Liver (tissue), 10 donors: ENCODE measurements at places on chromosomes 4 and X.

GRCh38 chr4:41140410-41140809, 73.9 kb downstream of the APBB2 start:
- DNase-seq, result no peak

DNA sequence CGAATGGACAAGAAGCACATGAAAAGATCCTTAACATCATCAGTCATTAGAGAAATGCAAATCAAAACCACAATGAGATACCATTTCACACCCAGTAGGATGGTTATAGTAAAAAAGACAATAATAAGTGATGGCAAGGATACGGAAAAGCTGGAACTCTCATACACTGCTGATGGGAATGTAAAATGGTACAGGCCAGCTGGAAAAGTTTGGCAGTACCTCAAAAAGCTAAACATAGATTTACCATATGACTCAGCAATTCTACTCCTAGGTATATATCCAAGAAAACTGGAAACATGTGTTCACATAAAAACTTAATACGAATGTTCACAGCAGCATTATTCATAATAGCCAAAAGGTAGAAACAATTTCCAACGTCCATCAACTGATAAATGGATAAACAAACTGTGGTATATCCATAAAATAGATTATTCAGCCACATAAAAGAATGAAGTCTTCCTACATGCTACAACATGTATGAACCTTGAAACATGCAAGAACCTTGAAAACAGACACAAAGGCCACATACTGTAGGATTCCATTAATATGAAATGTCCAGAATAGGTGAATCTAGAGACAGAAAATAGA, 11.9 kb downstream of the RPS6KA3 start:
- DNase-seq, result no peak

GRCh38 chrX:8748855-8749254, 16.9 kb upstream of the ANOS1 start:
- DNase-seq, result no peak

DNA sequence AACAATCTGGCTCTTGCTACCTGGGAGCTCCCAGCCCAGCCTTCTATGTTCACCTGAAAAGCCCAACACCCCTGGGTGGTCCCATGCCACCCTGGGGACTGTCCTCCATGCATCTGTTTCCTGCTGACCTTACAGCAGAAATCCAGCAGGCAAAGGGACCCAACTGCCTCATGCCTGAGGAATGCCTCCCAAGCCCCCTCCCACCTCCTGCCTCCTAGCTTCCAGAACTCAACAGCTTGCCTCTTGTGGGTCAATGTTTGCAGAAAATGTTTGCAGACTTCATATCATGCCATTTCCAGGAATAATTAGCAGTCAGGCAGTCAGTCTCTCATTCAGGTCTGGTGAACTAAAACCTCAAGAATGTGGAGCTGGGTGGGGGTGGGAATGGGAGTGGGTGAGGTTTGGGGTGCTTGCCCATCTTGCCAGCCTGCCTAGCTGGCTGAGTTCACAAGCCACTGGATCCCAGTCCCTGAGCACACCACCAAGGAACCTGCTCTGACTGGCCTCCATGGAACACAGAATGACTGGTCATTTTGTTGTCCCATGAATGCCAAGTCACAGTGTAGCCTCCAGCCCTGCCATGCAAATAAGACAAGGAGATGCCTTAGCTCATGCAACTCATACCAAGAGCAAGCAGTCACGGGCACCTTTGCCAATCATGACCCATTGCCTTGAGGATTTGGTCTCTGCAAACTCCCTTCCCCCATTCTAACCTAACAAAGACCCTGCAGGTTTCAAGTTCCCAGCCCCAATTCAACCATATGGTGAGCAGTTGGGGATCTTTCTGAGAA, 12.1 kb upstream of the PLAC1 start:
- DNase-seq, result no peak

GRCh38 chr4:61827907-61828391, 627.8 kb downstream of the ADGRL3 start:
- no peak for DNase-seq

- DNase-seq, result no peak
Observed at GRCh38 chr4:153725831-153726154, 34.0 kb downstream of the RNF175 start.

DNA sequence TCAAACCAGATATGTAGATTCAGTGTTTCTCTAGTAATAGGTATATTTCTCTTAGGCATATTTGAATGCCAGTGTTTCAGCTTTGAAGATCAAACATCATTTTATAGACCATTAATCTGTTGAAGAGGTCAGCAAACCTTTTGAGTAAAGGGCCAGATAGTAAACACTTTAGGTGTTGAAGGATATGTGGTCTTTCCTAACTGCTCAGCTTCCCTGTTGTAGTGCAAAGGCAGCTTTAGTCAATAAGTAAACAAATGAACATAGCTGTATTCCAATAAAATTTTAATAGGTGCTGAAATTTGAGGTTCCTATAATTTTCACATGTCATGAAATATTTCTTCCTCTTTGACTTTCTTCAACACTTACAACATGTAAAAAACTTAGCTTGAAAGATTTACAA, 201.6 kb downstream of the ADGRL3 start:
- no peak for DNase-seq

- DNase-seq, result no peak
Observed at GRCh38 chr4:94411296-94411695, 40.4 kb upstream of the PDLIM5 start.

DNA sequence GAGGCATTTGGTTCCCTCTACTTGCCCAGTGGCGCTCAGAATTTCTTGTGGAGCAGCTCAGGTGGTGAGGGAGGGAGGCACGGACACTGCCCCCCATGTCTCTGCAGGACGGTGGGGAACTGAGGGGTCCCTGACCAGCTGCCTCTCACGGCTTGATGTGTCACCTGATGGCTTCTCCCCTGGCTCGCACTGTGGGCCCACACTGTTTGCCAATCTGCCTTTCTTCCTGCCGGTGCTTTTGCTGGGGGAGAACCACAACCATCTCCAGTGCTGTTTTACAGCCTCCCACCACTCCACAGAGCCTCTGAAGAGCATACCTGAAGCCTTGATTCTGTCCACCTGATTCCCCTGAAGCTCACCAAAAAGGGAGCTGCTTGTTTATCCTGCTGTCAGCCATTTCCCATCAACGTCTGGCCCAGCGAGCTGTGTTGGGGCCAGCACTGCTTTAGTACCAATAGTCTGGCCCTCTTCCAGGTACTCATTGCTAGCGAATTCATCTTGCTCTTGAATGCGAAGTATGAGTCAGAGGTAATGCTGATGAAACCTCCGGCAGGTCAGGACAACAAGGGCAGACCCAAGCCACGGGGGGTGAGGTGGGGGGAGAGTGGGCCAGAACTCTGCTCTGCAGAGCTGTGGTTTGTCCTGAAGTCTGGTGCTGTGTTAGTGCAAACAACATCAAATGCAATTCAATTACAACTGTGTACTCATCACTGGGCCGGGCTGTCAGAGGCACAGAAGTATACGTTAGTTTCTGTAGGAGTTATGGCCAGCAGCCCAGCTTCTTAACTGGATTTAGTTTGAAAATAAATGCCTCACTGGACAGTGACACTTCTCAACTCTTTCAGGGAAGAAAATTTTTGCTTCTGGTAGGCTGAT, 208.3 kb upstream of the JADE1 start:
- DNase-seq, result peak; percentile 53

- no peak for DNase-seq
Observed at GRCh38 chr4:109009909-109010308, 247.1 kb upstream of the ETNPPL start.

- no peak for DNase-seq
Observed at GRCh38 chr4:8542776-8543525, 37.2 kb upstream of the GPR78 start.

DNA sequence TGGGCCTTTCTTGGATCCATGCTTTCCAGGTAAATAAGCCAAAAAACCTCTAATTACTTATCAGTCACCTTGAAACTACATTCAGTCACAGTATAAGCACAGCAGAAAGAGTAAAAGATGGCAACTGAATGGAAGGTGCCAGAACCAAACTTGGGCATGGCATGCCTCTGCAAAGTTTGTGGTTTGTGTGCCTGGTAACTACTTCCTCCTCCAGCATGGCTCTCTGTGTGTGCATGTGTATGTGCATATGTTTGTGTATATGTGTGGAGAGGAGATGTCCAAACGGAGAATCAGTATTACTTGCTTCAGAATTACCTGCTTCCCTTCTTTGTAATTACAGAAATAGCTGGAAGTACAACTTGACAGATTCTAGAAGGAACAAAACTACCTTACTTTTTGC, 67.5 kb downstream of the AGTR2 start:
- no peak for DNase-seq

- no peak for DNase-seq
Observed at GRCh38 chrX:9539605-9540387, 74.9 kb downstream of the TBL1X start.

- DNase-seq, result no peak
Observed at GRCh38 chr4:42123071-42123644, 29.3 kb downstream of the BEND4 start.

GRCh38 chr4:152696764-152697261, 17.0 kb upstream of the TMEM154 start:
- no peak for DNase-seq

- DNase-seq, result no peak
Observed at GRCh38 chrX:12580548-12580947, 210.7 kb upstream of the PRPS2 start.

DNA sequence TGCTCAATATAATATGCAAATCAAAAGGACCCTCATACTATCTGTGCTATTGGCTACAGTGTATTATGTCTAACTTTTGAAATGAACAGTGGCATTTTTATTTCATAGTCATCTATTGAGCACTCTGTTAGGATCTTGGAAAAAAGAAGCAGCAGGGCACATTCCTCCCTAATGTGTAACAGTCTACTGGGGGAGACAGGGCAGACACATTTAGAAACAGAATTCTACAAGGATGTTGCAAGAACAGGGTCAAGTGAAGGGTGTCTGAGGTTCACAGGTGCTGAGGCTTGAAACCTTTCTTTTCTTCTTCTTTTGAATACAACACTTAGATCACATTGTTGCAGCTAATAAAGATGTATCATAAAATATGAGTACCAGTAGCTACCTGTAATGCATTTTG, 129.7 kb upstream of the SLC4A4 start:
- no peak for DNase-seq

- peak; percentile 80 for DNase-seq
Observed at GRCh38 chrX:39149761-39150160, 348.5 kb downstream of the MID1IP1 start.

DNA sequence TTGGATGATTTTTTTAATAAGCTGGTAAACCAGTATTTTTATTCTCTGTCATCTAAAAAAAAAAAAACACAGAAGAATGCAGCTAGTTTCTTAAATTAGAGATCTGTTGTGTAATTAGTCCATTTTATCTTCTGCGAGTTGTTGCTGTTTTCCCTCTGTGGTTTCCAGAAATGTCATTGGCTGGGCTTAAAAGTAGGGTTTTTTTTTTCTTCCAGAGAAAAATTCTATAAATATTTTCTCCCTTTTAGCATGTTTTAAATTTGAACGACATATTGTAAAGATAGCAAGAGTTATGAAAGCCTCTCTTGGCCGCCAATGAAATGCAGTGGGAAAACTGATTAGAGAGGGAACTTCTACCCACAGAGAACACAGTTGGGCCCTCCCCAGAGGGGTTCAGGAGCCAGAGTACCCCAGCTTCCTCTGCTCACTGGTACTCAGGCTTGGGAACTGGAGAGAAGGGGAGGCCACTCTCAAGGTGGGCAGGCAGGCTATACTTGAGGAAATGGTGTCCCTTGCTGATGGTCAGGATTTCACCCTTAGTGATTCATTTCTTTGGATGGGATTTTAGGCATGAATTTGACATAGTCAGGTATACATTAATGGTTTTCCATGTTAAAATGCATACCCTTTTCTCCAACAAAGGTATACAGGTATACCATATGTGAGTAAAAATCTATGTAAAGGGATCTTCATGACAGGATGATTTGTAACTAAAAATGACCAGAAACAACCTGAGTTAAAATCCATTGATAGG, 166.1 kb downstream of the BCOR start:
- no peak for DNase-seq

DNA sequence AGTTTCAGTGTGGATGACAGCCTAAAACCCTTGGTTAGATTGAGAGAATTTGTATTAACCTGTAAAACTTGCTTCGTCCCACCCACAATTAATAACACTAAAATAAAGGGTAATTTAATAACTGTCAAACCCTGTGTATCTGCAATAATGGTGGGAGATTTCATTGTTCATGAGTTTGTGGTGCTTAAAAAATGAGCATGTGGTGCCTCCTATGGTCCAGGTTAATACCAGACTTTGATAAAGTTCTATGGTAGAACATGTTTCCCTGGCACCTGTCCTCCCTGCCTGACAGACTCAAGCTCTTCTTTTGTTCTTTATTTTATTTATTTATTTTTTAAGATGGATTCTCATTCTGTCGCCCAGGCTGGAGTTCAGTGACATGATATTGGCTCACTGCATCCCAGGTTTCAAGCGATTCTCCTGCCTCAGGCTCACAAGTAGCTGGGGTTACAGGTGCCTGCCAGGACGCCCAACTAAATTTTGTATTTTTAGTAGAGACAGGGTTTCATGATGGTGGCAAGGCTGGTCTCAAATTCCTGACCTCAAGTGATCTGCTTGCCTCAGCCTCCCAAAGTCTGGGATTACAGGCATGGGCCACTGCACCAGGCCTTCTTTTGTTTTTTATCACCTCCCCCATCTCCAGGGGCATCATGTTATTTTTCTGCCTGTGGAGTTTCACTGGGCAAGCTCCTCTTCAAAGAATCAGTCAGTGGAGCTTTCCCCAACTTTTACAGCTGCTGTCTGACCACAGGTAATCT, 289.2 kb downstream of the NR3C2 start:
- no peak for DNase-seq

- DNase-seq, result no peak
Observed at GRCh38 chr4:147247579-147247978, 233.3 kb upstream of the EDNRA start.

- no peak for DNase-seq
Observed at GRCh38 chr4:87025614-87026041, 90.8 kb downstream of the AFF1 start.

- no peak for DNase-seq
Observed at GRCh38 chr4:158314756-158315487, 104.6 kb downstream of the TMEM144 start.

DNA sequence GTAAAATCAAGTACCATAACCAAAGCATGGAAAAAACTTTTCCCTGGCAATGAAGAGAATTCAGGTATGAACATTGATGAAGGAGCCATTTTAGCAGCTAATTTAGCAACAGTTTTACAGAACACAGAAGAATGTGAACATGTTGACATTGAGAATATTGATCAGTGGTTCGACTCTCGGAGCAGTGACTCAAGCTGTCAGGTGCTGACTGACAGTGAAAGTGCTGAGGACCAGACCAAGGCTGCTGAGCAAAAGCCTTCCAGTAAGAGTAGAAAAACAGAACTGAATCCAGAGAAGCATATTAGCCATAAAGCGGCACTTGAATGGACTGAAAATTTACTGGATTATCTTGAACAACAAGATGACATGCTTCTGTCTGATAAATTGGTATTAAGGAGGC, 2.8 kb downstream of the TIGD2 start:
- no peak for DNase-seq

GRCh38 chr4:182809417-182810102, 107.6 kb downstream of the DCTD start:
- no peak for DNase-seq

GRCh38 chrX:124488412-124489161, 142.2 kb downstream of the SH2D1A start:
- DNase-seq, result no peak
